ENCODE measurements at places on chromosomes 3 and 15.

GRCh38 chr15:51114437-51115119 is 19.9 kb upstream of the TNFAIP8L3 start:
- DNase-seq: peak; percentile 79

DNA sequence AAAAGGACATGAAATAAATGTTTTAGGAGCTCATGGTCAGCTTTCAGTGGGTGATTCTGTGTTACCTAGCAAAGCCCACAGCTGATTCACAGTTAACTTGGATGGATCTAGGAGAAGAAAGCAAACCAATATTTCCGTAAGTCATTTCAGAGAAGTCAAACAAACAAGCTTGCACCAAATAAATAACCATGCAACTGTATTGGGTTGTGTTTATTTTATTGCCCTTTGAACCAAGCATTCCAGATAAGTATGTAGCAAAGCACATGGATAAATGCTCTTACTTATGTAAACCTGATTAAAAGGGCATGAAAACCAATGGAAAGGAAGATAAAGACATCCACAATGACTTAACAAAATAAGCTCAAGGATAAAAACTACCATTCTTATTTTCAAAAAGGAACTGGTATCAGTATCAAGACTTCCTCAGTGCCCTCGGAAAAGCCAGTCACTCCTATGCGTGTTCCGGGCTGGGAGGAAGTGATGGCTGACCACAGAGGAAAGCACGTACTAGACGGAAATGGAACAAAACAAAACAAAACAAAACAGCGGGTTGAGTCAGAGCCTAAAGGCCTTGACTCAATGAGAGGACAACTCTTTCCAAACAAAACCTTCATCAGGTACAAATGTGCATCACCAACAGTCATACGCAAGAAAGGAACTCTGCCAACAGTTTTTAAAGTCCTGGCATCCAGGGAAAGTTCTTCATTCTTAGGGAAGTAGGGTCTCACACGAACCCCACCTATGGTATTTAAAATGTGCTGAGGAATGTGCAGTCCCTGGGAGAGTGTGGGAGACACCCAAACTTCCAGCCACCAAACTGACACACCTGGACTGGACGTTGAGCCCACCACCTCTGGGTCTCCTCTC is 103.3 kb downstream of the SNRK start:
- peak; percentile 91 for DNase-seq

GRCh38 chr3:108488631-108489030 is 21.8 kb downstream of the MYH15 start:
- no peak for DNase-seq

DNA sequence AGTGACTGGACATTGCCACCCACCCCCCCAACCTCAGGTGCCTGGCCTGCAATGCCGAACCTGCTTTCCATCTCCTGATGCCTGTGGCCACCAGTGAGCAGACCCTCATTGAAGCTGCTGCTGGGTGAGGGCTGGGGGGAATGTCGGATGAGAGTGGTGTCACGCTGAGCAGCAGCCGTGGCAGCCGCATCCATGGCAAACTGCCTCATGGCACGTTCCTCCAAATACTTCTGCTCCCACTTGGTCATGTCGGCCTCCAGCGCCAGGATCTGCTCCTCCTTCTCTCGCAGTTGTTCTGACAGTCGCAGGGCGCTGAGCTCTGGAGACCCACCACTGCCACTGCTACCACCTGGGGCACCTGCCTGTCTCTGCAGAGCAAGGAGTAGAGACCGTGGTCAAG is 14.2 kb downstream of the AMOTL2 start:
- DNase-seq: no peak

- DNase-seq: peak; percentile 67
Observed at GRCh38 chr15:51382787-51383186, 41.3 kb downstream of the GLDN start.

- no peak for DNase-seq
Observed at GRCh38 chr15:63915873-63916771, 82.4 kb upstream of the HERC1 start.

- DNase-seq: no peak
Observed at GRCh38 chr15:60781211-60781713, 302.3 kb upstream of the ICE2 start.

- DNase-seq: no peak
Observed at GRCh38 chr15:95864467-95864886, 466.0 kb upstream of the NR2F2 start.

GRCh38 chr15:47366884-47367283 is 350.4 kb upstream of the SEMA6D start:
- DNase-seq: no peak

GRCh38 chr3:177263615-177264368 is 66.5 kb upstream of the TBL1XR1 start:
- peak; percentile 28 for DNase-seq

DNA sequence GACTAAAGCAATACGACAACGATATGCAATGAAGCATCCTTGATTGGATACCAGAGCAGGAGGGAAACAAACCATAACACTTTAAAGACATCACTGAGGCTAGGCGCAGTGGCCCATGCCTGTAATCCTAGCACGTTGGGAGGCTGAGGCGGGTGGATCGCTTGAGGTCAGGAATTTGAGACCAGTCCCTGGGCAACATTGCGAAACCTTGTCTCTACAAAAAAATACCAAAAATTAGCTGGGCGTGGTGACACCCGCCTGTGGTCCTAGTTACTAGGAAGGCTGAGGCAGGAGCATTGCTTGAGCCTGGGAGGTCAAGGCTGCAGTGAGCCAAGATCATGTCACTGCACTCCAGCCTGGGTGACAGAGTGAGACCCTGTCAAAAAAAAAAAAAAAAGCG is 33.9 kb upstream of the BHLHE40 start:
- no peak for DNase-seq

DNA sequence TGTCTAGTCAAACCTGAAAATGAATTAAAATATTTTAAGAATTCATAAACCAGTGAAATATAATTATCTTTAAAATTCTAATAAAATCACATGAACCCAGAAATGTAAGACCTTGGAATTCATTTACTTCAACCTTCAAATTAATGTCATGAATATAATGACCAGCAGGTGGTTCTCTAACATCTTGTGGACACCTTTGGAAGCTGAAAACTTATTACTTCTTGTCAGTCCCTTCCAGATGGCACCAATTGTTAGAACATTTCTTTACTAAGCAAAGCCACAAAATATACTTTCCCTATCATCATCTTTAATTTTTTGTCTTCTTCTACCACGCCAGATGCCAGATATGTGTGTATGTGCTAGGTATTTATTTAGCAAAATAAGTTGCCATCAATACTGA is 240.0 kb downstream of the MBNL1 start:
- peak; percentile 39 for DNase-seq

DNA sequence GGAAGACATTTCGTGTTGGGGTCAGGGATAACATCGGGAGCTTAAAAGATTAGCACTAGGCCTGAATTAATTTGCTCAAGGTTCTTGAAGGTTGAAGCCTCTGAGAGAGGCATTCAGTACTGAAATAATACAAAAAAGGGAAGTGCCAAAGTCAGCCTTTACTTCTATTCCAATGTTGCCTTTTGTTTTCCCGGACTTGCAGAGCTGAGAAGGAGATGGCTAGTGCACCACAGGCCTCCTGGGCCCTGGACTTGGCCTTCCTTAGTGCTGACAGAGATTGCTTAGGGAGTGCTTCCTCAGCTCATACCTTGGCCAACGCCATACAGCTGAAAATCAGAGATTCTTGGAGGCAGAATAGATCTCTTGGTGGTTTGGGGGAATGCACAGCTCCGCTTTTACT is 333.6 kb upstream of the TBL1XR1 start:
- no peak for DNase-seq

GRCh38 chr3:187507266-187507665 is 139.1 kb downstream of the RTP4 start:
- no peak for DNase-seq

GRCh38 chr3:123390865-123391600 is 57.9 kb downstream of the ADCY5 start:
- no peak for DNase-seq

GRCh38 chr3:125143982-125144652 is 68.4 kb downstream of the SLC12A8 start:
- DNase-seq: no peak

GRCh38 chr15:52082197-52083036 is 30.2 kb downstream of the BCL2L10 start:
- no peak for DNase-seq

- no peak for DNase-seq
Observed at GRCh38 chr3:59808446-59808845, 758.6 kb upstream of the CFAP20DC start.

- DNase-seq: no peak
Observed at GRCh38 chr15:29091666-29092065, 178.0 kb downstream of the NSMCE3 start.

DNA sequence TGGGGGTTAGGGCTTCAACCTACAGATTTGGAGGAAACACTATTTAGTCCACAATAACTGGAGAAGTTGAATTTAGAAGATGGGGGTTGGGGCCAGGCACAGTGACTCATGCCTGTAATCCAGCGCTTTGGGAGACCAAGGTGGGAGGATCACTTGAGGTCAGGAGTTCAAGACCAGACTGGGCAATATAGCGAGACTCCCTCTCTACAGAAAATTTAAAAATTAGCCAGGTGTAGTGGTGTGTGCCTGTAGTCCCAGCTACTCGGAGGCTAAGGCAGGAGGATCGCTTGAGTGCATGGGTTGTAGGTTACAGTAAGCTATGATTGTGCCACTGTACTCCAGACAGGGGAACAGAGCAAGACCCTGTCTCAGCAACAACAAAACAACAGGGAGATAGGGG is 5.0 kb upstream of the DYNLT2B start:
- DNase-seq: no peak

GRCh38 chr3:190620886-190621608 is 107.2 kb downstream of the IL1RAP start:
- peak; percentile 59 for DNase-seq

GRCh38 chr3:169699536-169700050 is 36.1 kb upstream of the MECOM start:
- no peak for DNase-seq

- peak; percentile 40 for DNase-seq
Observed at GRCh38 chr3:72887705-72888545, at the start of gene GXYLT2. Gene GXYLT2 (plus strand): TSS chr3:72888046. CDS start chr3:72888234, 188 bp downstream.

- DNase-seq: peak; percentile 68
Observed at GRCh38 chr3:30628901-30629590, 22.6 kb downstream of the TGFBR2 start.

DNA sequence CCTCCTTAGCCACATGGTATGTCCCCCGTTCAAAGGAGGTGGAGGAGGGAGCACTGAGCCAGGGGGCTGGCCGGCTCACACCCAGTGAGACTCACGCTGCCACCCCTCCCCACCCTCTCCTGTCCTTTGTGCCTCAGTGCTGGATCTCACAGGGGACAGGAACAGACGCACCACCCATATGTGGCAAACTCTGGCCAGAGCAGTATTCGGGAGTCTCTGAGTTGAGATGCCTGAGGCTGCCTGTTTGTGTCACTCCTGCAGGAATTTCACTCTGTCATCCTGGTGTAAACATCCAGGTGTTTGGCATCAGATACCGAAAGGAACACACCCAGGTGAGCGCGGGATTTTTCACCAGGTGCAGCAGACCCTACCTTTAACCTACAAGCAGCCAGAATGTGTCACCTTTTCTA is 25.7 kb downstream of the RGMA start:
- no peak for DNase-seq

DNA sequence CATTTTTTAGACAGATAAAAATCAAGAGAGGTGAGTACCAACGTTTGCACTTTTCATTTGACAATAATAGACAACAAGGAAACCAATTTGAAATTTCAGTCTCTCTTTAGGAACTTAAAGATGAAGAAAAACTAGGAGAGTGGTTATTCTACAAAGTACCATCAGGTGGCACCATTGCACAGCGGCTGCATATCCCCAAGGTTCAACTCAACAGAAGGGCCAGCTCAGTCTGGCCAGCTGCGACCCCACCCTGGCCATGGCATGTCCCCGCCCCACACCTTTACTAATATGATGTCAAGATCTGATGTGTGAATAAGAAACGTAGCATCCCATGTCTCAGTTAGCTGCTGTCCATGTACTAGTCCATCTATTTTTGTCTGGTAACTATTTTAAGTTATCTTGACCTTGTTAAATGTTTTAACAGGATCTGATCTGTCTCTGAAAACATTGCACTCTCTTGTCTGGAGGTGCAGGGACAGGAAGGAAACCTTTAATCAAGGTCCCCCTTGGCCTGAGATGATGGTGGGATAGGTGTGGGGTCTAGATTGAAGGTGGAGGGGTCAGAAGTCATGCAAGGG is 35.5 kb upstream of the CGNL1 start:
- DNase-seq: peak; percentile 49

- DNase-seq: no peak
Observed at GRCh38 chr15:57356178-57356577, 20.1 kb upstream of the CGNL1 start.

DNA sequence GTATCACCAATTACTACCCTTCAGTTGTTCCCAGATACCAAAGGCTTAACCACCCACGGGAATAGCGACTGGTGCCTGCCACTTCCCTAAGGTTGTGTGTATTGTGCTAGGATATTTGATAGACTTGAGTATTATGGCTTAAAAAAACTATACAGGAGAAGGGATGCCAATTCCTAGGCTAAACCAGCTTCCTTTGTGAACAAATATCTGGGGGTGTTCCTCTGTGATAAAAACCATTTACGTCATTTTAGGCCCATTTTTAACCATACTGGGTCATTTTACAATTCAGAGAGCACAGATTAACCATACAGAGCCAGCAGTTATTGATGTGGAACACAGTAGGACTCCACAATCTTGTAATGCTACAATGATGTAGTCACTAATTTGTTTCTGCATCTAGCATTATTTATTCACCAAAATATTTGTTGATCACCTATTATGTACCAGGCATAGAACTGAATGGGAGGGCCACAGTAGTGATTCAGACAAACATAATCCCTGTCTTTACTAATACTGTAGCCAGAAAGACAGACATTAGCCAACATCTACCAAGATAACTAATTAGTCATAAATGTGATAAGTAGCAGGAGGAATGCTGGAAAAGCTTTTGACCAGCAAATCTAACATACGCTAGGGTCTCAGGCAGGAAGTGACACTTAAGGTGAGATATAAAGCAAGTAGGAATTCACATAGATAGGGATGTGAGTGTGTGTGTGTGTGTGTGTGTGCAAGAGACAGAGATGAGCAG is 184.8 kb downstream of the MECOM start:
- no peak for DNase-seq

DNA sequence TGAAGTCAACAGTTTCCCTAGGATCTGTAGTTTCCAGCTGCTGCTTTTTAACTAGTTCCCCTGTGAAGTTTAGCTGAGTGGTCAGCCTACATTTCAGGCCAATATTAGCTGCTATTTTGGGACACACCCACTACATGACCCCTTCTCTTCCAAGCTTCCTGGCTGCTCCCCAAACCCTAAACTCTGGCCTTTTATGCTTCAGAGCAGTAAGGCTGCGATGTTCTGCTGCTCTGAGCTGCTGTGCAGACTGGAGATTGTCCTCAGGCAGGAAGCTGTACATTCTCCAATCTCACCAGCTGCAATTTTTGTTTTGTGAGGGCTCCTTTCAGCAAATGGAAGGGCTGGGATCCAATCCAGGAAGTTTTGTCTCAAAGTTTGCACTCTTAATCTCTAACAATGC is 48.0 kb upstream of the WDR72 start:
- no peak for DNase-seq

GRCh38 chr3:171457607-171458061 is 2.6 kb downstream of the TNIK start:
- DNase-seq: peak; percentile 23

- peak; percentile 18 for DNase-seq
Observed at GRCh38 chr15:71106802-71107500, 8.3 kb upstream of the THSD4 start.
